HepG2 (cell line): ENCODE measurements at places on chromosomes 16 and 17. TPM values are rescaled to one million over a fixed set of nuclear protein-coding genes. Genes with fewer than 3 reads are reported as not detected.

The CHTF18 gene
- 8.8 and 22.9 TPM in 2 replicates for total RNA-seq

DNA sequence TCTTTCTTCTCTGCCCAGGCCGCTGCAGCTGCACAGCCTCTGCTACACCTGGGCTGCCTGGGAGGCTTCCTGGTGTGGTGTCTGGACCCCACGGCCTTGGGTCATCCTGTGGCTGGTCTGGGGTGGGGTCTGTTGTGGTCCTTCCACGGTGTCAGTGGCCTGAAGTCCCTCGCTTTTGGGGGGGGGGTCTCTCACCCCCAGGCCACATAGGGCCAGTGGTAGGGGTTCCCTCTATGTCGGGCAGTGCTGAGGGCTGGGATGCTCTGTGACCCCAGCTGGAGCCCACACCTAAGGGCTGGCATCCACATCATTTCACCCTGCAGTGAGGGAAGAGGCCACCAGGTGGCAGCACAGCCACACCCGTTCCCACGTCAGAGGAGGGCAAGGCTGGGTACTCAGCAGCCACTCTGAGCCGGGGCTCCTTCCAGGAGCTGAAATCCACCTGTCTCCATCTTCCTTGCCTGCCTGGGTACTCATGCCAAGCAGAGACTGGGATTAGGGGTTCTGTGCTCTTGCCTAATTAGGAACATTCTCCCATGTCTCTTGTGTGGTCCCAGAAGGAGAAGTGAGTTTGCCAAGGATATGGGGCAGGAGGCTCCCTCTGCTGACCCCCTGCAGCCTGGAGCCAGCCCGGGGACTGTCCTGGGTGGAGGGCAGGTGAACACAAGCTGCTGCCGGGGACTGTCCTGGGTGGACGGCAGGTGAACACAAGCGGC lies 13.0 kb downstream of the ENGASE start:
- peak; percentile 41 for DNase-seq

The P2RX1 gene
- total RNA-seq: 0.04 TPM in 1 of 2 replicates, not detected in the other

DNA sequence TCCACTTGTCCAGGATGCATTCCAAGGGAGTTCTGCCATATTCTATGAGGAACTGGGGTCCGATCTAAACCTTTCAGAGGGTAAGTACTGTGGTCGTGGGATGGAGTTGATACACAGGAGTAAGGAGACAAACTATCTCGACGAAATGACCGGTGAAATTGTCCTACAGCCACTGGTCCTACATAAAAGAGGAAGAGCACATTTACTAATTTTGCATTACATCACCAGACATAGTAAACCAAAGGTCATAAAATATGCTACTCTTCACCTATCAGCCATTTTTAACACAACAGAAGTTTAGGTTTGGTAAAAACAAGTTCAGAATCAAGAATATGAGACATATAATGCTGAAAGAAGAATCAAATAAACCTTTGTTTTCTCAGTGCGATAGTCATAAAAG lies 8.1 kb downstream of the HSF5 start:
- DNase-seq: no peak

The CRK gene
- 54.2 and 66.2 TPM in 2 replicates for total RNA-seq

The MGAT5B gene
- 0.07 and 0.13 TPM in 2 replicates for total RNA-seq

The YBX2 gene
- 0.22 TPM in 1 of 2 replicates, not detected in the other for total RNA-seq

DNA sequence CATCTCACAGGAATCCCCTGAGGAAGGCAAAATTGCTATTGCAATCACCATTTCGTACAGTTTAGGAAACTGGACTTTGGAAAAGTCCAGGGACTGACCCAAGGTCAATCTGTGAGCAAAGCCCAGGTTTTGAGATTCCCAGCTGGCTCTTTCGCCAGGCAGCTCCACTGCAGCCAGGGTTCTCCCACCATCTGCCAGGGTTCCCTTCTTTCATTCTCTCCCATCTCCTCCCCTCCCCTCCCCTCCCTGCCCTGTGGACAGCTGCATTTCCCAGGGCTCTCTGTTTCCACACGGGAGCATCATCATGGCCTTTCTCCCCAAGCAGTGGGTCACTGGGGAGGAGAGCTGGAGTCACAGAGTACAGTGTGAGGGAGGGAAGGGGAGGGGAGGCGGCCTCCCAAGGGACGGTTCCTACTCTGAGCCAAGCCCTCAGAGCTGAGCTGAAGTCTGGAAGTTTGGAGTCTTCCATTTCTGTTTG lies 11.9 kb upstream of the GSDMA start:
- DNase-seq: no peak

DNA sequence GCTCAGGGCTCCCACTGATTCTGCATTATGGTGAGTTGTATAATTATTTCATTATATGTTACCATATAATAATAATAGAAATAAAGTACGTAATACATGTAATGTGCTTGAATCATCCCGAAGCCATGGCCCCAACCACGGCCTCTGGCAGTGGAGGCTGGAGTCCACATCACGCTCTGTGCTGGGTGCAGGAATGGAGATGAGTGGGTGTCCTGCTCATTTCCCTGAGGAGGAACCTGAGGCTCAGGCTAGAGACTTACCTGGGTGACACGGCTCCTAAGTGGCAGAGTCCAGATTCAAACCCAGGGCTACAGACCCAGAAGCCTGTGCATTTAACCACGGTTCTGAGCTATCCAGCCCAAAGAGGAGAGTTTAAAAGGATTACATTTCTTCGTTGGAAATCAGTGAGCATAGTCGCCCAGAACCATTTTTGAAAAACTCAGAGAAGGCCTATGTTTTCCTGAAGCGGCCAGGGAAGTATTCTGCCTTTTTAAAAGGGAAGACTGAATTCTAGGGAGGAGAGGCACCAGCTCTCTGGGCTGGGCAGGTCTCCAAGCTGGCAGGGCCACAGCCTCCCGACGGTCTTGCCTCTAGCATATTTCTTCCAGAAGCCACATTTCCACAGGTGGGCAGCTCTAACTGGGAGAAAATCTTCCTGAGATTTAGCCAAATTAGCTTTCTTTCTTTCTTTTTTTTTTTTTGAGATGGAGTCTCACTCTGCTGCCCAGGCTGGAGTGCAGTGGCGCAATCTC lies 6.7 kb downstream of the IL4R start:
- no peak for DNase-seq

GRCh38 chr16:15650698-15651171 lies 690 bp downstream of the NDE1 start:
- DNase-seq: no peak

The HBA1 gene
- total RNA-seq: 0.42 TPM in 1 of 2 replicates, not detected in the other

DNA sequence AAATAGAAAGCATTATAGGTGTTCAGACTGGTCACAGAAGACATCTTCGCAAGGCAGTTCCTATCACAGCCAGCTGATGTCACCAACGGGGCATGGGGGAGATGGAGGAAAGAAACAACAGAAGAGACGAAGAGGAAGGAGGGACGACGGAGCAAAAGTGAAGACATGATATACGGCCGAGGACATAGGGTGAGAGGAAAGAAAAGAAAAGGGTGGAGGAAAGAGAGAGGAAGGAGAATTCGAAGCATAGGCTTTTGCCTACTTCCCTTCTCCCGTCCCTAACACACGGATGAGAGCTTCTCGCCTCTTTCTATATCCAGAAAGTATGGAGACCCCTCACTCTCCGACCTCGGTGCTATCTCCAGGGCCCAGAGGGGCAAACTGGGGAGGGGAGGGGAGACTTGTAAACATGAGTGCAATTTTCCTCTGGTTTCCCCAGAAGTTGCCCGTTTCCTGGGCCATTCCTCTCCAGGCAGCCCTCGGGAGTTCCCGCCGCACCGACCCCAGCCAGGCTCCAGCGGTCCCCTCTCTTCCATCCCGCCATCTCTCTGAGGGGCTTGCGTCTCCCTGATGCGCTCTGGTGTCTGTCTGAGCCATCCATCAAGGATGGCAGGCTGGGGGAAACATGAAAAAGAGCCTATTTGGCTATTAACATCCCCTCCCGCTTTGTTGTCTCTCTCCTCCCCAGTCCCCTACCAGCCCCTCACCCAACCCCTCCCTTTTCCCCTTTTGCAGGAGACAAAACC lies 26.0 kb downstream of the COPZ2 start:
- DNase-seq: peak; percentile 38

DNA sequence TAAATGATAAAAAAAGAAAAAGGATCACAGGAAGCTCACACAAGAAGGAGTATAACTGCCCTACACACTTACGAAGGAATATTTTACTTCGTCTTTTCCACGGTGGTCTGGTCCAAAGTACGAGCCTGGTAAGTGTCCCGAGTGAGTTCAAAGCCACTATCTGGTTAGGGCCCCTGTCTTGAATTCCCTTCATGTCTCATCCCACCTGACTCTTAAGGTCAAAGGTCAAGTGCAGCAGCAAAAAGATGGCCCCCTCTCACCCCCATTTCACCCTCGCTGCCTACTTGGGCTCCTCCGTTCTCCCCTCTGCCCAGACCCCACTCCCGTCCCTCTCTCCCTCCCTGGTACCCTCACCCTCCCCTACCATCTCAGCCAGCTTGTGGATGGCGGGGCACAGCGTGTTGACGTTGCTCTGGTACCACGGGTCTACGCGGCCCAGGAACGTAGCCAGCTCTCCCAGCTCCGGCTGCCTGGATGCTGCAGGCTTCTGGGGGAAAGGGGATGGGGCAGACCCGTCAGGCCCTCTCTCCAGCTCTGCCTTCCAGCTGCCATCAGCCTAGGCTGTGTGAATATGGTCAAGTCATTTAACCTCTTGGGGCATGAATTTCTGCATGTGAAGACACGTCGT lies 27.8 kb upstream of the MFSD6L start:
- DNase-seq: no peak

- no peak for DNase-seq
Measured at GRCh38 chr16:2956579-2956956, 7.5 kb upstream of the KREMEN2 start.

DNA sequence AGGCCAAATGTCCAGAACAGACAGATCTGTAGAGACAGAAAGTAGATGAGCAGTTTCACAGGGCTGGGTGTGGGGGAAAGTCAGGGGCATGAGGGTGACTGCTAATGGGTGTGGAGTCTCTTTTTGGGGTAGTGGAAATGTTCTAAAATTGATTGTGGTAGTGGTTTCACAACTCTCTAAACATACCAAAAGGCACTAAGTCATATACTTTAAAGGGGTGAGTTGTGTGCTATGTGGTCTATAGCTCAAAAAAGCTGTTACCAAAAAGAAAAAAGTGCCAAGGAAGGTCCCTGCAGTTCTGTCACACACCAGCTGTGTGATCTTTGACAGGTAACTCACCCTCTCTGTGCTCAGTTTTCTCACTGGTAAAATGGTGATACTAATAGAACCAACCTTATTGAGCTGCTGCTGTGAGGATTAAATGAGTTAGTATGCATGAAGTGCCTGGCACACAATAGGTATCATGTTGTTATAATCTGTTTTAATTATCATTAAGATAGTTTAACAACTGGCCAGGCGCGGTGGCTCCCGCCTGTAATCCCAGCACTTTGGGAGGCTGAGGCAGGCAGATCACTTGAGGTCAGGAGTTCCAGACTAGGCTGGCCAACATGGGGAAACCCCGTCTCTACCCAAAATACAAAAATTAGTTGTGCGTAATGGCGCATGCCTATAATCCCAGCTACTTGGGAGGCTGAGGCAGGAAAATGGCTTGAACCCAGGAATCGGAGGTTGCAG lies 10.3 kb downstream of the ITGAX start:
- no peak for DNase-seq

GRCh38 chr17:47968836-47969235 lies 2.1 kb upstream of the CDK5RAP3 start:
- DNase-seq: no peak

The NOD2 gene
- total RNA-seq: 0.27 and 0.29 TPM in 2 replicates
